ENCODE measurements at places on chromosomes 2 and 18. TPM values are rescaled to one million over a fixed set of nuclear protein-coding genes. Genes with fewer than 3 reads are reported as not detected.
A peak's percentile ranks its signal among the peaks of the same experiment; 100 is the strongest.

GRCh38 chr2:185245216-185245615 lies 493.4 kb upstream of the FSIP2 start:
- DNase-seq: no peak

- DNase-seq: no peak
Measured at GRCh38 chr18:30522288-30522929, 520.1 kb downstream of the DSC3 start.

- no peak for DNase-seq
Measured at GRCh38 chr2:112075490-112076260, 20.6 kb downstream of the TMEM87B start.

- DNase-seq: no peak
Measured at GRCh38 chr18:23189768-23190661, 54.7 kb downstream of the CABLES1 start.

ANKMY1 gene
- 3.2 TPM for total RNA-seq

- no peak for DNase-seq
Measured at GRCh38 chr2:20524412-20525040, 77.7 kb downstream of the RHOB start.

SMYD1 gene
- not detected for total RNA-seq

GRCh38 chr18:59272891-59273758 lies at the start of gene RAX:
Gene RAX, minus strand, starts transcription at chr18:59273454. Its CDS starts 248 bp downstream, at chr18:59273206.
- no peak for DNase-seq

- DNase-seq: no peak
Measured at GRCh38 chr2:184137955-184138354, 460.4 kb upstream of the ZNF804A start.

DCC gene
- not detected for total RNA-seq

GRCh38 chr2:105800036-105800713 lies 55.5 kb downstream of the NCK2 start:
- DNase-seq: no peak

DNA sequence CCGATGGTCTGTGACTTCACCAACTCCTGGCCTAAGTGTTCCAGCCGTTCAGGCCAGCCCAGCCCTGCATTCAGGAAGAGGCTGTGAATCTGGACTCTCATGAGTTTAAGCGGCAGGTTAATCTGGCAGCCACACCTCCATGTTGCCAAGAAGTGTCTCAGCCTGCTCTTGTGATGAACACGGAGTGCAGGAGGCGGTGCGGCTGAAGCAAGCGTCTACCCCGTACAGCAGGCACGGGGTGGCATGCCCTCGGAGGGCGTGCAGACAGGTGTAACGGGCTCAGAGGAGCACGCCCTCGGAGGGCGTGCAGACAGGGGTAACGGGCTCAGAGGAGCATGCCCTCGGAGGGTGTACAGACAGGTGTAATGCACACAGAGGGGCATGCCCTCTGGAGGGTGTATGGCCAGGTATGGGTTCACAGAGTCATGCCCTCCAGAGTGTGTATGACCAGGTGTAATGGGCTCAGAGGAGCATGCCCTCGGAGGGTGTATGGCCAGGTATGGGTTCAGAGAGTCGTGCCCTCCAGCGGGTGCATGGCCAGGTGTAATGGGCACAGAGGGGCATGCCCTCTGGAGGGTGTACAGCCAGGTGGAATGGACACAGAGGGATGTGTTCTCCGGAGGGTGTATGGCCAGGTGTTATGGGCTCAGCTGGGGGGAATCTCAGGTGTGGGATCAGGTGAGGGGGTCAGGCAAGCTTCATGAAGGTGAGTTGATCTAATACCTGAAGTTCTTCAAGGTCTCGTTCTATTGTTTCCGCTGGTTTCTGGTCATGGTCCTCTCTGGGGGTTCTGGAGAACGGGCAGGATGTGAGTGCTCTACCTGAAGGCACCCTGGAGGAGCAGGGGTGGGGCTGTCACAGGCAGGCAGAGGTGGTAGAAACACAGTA lies 22.6 kb downstream of the CROCC2 start:
- DNase-seq: no peak

DNA sequence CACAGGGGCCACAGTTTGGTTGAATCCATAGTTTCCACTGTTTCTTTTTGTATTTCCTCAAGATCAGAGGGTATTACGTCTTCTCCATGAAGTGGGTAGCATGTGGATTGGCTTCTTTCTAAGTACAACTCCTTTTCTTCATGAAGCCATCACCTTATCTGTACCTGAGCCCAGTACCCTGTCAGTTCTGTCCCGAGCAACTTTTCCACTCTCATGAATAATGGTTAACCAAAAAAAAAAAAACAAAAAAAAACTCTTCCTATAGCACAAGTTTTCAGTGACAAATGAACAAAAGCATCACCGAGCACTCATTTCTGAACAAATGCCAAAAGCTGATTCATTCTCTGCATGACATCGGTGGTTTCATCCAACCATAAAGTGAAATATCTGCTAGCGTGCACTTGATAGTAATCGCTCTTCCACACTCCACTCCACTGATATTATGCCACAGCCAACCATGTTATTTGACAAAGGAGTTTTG lies 53.0 kb upstream of the CCDC150 start:
- DNase-seq: peak; percentile 92

DNA sequence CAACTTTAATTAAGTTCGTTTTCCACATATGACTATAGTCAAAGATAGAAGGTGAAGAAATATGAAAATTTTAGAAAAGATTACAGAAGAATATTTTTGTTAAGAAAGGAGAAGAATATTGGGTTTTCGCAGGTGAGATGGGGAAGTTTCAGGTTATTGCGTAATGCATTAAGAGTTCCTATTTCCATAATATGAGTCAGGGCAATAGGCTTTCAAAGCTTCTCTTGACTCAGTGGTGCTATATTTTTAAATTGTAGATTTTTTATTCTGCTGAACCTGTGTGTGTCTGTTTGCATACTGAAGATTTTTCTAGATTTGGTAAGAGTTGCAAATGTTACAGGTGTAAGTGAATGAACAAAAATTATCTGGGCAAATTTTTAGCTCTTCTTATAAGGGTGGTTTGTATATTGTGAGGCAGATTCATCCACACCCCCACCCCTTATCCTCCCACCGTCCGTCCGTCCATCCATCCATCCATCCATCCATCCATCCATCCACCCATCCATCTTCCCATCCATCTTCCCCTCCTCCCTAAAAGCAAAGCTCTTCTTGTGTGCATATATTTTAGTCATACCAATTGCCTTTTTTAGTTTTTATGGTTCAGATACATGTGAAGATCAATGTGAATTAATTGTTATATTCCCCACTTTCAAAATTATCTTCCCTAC lies 69.6 kb downstream of the MYO1B start:
- DNase-seq: no peak

DNA sequence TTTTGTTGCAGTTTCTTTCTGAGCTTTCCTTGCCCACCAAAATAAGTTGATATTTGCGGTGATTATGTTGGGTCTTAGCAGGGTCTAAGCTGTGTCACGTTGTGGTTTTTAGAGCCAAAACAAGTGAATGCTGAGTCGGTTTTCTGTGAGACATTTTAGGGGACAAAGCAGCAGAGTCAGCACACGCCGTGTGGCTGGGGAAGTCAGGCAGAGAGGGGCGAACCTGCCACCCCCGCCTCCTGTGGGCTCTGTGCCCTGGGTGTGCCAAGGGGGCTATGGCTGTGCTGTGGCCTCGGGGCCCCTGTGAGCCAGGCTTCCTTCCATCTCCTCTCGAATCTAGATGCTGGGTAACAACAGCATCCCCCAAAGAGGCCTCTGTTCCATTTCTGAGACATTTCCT lies 30.8 kb upstream of the TMEM87B start:
- DNase-seq: no peak

- DNase-seq: no peak
Measured at GRCh38 chr2:29388071-29388470, 272.9 kb downstream of the CLIP4 start.

DNA sequence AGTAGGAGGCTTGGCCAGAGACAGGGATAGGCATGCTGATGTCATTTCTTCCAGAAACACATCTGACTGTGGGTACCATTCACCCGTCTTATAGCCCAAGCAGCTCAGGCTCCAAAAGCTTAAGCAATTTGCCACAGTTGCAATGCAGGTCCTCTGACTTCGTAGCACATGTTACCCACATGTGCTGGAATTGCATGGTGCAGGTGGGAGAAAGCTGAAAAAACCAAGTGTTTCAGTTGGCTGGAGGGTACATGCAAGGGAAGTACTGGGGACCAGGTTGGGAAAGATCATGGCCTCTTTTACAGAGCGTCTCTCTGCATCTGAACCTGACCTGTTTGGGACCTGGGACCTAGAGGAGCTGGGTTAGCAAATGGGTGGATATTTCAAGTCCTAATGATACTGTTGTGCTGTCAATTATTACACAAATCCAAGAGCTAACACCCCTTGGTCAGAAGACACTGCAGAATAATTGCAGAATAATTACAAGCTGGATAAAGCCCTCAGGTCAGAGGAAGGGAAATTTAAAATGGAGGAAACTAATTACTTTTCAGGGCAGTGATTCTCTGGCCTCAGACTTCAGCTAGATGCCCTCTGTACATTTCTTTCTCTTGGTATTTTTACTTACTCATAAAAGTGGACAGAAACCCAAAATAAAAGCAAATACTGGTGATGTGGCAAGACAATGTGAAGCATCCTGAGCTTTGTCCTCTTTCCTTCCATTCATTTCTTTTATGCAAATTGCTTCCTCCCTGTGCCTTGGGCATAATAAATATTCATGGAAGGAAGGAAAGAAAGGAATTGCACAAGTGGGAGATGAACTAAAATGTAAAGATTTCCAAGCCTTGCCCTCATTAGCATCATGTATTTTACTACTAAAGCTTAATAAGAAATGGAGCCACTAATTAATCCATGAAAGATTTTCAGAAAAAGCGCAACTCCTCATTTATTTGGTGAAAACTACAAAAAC lies 45.6 kb upstream of the TTC39C start:
- DNase-seq: no peak

Measured in dermis microvascular lymphatic vessel endothelial cell (primary cell).